ENCODE measurements at places on chromosomes 13 and 19.

DNA sequence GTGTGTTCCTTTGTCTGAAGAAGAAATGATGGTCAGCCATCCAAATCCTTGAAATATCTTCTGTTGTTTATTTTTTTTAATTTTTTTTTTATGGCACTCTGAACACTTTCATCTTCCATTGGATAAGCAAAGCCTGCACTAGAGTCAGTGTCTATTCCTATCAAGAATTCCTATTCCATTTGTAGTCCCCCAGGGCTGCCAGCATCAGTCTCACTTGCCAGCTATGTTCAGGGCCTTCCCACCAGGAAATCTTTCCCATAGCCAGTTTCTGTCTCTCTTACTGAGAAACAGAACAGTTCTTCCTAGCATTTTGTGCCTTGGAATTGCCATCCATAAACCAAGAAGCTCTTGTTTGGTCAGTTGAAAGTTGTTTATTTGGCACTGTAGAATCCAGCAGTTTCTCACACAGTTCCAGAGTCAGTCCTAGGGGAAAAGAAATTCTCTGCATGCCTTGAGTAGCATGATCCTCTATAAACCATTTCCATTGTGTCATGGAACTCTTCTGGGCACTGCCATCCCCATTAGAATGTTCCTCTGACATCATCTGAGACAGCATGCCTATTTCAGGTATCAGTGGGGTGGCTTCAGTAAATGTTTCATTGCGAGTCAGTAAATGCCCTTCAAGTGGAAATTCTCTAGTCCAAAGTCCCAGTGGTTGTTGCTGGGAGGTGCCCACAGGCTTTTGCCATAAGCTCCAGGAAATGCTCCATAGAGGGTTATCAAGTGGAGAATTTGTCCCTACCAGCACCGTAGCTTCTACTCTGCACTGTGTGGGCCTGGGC, 18.7 kb upstream of the SPRYD7 start:
- DNase-seq: no peak

DNA sequence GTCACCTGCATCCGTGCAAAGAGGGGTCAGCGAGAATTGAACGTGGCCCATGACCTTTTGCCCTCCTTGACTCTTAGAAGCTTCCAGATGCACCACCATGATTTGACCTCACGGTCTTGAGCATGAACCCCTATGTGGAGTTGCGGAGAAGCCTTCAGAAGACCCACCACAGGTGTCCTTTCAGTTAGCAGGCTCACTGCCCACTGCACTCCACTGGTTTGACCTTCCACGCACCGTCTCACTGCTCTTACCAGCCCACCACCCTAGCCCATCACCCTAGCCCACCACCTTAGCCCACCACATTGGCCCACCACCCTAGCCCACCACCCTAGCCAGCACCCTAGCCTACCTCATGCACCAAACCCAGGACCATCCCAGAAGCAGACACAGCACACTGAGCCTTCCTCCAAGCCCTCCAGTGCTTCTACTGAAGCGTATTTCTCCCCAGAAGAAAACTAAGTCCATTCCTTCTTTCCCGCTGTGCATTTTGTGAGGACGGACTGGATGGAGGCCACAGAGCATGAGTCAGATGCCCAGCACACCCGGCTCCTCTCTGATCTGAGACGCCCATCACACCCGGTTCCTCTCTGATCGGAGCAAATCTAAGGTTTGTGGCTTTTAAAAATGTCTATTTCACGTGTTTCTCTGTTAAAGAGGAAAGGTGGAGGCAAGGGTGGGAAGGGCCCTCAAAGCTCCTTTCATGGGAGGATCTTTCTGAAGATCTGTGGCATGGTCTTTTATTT, 45.8 kb downstream of the SOX1 start:
- DNase-seq: no peak

DNA sequence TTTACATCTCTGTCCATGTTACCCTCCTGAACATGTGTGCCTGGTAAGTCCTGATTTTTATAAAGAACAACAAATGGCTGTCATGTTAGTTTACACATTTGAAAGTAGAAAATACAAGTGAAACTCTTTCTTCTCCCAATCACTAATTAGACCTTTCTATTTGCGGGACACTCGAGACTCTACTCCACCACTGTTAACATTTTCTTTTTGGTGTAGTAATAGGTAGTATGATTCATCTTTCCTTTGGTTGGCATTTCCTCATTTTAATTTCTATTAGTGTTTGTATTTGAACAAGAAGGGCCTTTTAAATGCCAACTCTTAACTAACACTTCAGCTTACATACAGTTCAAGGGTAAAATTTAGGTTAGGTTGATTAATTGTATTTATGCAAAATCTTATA, 371.1 kb downstream of the PCDH9 start:
- DNase-seq: no peak

- DNase-seq: peak; percentile 57
These were observed 18.0 kb downstream of the APBA3 start for GRCh38 chr19:3743486-3743885.

GRCh38 chr19:50568728-50569698, 778 bp upstream of the LRRC4B start:
- no peak for DNase-seq

DNA sequence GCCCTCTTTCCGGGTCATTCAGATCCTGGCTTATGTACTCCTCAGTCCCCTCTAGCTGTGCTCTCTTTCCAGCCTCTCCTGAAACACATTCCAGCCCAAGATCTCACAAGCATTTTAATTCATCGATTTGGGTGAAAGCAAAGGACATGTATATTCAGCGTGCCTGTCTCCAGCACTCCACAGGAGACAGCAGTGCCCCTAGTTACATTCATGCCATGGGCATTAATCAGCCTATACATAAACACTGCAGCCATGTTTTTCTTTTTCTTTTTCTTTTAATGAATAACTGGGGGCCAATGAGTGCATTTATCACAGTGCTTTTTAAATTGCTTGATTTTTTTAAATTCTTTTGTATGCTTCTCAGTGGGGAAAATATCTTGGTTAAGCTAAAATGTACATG, 199.1 kb downstream of the DCT start:
- no peak for DNase-seq

GRCh38 chr19:48544856-48545750, 6.9 kb upstream of the SULT2B1 start:
- DNase-seq: no peak

- peak; percentile 51 for DNase-seq
These were observed 25.5 kb upstream of the MCF2L start for GRCh38 chr13:112943309-112944125.

DNA sequence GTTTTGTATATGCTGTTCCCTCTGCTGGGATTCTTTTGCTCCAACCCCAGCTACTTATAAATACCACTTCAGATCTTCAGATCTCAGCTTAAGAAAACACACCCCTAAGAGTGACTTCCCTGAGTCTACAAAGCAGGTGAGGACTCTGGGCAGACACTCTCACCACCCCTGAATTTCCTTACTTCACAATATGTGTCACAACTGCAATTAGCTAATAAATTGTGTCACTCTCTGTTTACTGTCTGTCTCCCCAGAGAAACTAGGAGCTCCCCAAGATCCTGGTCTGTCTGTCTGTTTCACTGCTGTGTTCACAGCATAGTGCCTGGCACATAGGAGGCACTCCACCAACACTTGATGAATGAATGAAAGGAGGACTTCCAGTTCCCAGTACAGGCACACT, 14.4 kb downstream of the CEBPA start:
- DNase-seq: no peak

- no peak for DNase-seq
These were observed 7.5 kb downstream of the IL4I1 start for GRCh38 chr19:49889038-49889686.

DNA sequence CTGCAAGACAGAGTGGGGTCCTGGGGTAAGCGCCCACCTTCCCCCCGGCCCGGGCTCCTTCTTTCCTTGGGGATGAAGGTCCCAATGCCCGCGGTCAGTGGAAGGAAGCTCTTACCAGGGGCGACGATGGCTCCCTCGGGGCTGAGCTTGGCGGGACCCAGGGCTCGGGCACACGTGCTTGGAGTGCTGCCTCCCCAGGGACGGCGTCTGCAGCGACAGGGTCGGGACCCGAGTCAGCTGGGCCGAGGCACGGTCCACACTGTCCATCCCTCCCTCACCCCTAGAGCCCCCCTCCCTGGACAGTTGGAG, 3.5 kb downstream of the JSRP1 start:
- DNase-seq: no peak

DNA sequence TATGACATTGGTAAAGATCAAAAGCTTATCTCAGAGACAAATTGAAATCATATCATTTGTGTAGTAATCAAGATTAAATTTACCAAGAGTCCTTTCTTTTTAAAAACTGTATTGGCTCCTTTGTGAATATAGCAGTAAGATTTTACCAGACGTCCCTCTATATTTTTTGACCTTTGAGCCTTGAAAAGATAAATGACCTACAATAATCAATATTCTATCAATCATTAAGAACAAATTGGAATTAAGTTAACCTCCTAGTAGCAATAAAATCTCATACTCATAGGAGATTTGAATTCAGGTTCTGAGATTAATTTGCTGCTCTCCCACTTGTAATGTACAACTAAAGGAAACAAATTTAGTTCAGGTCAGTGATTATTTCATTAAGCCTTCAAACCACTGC, 78.3 kb downstream of the FGF14 start:
- no peak for DNase-seq

GRCh38 chr13:49343731-49344130, 96.0 kb downstream of the CDADC1 start:
- no peak for DNase-seq

DNA sequence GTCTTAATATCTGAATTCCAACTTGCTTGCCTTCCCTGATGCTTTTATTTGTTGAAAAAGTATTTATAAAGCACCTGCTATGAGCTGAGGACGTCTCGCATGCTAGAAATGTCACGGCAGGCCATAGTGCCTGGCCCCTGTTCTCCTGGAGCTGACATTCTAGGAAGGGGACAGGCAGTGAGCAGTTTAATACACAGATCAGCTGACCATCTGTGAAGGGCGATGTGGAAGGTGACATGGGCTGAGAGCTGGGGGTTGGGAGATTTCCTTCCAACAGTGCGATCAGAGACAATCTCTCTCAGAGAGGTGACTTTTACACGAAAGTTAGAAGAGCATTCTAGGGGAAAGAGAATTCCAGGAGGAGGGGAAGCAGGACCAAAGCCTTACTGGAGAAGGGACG, 153.2 kb downstream of the ZNF536 start:
- no peak for DNase-seq

DNA sequence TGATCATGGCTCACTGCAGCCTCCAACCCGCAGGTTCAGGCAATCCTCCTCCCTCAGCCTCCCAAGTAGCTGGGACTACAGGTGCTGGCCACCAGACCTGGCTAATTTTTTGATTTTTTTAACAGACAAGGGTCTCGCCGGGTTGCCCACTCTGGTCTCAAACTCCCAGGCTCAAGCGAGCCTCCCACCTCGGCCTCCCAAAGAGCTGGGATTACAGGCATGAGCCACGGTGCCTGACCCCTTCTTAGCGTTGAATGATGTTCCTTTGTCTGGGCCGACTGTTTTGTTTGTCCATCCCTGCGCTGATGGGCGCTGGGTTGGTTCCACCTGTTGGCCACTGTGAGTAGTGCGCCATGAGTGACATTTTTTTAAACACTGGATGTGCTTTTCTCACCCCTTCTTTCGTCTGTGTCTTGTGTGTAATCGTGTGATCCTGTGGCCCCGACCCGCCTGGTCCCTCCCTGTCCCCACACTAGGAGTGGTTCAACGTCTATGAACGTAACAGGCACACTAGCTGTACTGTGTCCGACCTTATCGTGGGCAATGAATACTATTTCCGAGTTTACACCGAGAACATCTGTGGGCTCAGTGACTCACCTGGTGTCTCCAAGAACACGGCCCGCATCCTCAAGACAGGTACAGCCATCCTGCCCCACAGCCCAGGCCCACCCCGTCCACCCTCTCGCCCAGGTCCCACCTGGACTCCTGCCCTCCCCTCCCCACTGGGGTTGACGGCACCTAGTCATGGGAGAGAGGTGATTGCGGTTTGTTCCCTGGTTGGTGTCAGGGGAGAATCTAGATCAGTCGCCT, 15.0 kb upstream of the EMC10 start:
- DNase-seq: peak; percentile 84

DNA sequence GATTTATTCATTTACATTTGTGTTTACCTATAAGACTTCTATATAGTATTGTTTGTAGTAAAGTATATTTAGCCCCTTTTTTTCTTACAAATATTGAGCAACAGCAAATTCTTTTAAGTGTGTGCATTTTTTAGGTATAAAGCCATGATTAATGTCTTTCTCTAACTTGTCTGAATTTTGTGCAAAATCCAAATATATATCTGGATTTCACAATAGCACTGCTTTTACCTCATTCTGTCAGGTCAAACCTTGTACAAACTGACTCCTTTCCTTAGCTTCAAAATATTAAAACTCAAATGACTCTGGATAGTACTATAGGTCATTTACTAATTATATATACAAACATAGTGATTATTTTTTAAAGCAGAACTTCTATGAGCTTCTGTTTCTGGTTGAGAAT, 563.0 kb upstream of the SPRY2 start:
- no peak for DNase-seq

GRCh38 chr13:85441364-85441763, 357.9 kb downstream of the SLITRK6 start:
- no peak for DNase-seq

- DNase-seq: no peak
These were observed 4.4 kb downstream of the LILRB4 start for GRCh38 chr19:54667217-54667616.

DNA sequence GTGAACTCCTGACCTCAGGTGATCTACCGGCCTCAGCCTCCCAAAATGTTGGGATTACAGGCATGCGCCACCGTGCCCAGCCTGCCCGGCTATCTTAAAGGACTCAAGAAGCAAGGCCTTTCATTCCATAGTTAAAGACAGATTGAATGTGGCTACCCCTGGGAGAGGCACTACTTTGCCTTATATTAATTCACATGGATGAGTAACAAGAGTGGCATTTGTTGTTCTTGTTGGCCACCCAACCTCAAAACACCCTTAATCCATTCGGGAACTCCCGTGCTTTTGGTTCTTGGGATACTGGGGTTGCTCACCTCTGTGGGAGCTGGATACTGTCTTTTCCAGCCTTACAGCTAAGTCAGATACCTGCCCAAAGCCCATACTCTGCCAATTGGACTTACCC, 34.4 kb upstream of the ABCC4 start:
- no peak for DNase-seq

DNA sequence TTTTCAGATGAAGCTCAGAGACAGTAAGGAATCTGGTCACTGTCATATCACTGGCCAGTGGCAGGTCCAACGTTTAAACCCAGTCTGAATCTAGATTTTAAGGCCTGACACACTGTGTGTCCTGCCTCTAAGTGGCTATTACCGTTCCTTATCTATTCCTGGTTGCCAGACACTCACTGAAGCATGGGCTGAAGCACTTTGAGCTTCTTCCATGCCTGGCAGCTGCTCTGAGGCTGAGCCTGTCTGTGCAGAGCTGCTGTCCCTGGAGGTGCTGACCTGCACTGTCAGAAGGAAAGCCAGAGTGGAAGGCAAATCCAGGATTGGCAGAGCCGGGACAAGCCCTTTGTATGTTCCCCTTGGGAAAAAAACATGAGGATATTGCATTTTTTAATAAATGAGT, 109.2 kb upstream of the SLC7A1 start:
- no peak for DNase-seq
